Cerebellum (tissue), 4 donors: ENCODE measurements at places on chromosomes 1 and 21.
A peak's percentile ranks its signal among the peaks of the same experiment; 100 is the strongest.

- DNase-seq = no peak
Observed at GRCh38 chr1:185568155-185569123, 165.8 kb upstream of the HMCN1 start.

DNA sequence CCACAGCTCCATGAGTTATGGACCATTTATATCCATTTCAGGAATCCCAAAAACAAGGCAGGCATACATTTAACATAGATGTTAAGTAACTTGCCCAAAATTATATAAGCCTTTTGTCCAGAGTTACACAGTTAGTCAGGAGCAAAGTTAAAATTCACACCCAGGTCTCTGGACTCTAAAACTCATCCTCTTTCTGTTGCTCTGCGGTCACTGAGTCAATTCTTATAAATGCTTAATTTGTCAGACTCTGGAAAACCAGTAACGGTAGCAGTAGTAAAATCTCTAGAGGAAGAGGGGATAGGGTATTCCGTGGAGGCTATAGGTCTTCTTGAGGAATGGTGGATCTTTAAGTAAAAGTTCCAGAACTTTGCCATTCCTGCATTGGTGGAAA, 223.6 kb upstream of the JUN start:
- no peak for DNase-seq

DNA sequence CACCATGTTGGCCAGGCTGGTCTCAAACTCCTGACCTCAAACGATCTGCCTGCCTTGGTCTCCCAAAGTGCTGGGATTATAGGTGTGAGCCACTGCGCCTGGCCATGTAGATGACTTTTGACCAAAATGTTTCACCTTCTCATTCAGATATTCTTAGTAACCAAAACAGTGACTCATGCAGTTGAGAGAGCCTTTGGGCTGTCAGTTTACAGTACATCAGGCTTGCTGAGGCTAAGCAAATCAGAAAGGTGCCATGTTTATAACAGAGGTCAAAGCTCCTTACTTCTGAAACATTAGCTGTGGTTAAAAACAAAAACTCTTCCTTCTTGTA, 21.0 kb downstream of the CNIH4 start:
- DNase-seq = no peak

- no peak for DNase-seq
Observed at GRCh38 chr21:33254766-33255165, 11.4 kb upstream of the IL10RB start.

DNA sequence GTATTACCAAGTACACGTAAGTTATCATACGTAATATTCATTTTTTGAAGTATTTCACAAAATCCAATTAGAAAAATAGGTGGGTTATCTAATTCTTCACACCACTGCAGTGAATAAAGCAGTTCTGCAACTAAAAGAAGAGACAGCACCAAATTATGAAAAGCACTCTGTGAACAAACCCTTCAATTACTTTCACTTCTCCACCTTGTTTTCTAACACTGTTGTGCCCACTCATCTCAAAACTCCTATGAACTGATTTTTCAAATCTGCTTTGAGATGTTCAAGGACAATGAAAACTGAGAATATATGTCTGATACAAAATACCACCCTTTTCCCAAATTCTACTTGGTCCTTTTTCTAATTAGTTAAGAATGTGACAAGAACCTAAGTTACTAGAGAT, 39.4 kb downstream of the LTN1 start:
- DNase-seq = no peak

- no peak for DNase-seq
Observed at GRCh38 chr1:6001992-6002576, 9.9 kb upstream of the NPHP4 start.

DNA sequence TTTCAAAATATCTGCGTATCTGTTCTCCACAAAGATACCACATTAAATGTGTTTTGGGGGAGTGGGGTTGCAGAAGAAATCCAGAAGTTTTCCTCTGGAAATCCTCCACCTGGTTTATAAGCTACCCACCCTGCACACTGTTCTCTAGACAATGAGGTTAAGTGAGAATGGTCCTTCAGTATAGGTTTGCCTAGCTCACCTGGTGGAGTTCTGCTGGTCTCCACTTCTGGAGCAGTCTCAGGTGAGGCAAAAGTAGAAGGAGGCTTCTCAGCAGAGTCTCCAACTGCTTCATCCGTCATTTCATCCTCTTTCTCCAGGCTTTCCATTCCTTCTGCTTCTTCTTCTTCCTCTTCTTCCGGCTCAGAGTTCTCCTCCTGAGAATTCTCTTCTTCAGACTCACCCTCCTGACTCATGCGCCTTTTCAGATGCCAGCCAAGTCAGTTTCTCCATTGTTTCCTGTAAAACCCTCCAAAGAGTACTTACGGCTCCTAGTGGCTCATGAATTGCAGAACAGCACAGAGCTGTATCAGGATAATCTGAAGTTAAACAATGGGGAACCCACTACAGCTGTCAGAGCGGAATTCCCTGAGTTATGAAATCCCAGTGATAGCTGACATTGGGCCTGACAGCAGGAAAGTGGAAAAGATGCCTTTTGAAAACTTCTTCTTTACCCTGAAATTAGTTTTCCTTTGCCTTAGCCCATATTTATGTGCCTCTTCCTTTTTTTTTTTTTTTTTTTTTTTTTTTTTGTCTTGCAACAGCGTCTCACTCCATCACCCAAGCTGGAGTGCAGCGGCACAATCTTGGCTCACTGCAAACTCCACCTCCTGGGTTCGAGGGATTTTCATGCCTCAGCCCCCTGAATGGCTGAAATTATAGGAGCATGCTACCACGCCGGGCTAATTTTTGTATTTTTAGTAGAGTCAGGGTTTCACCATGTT, 38.5 kb downstream of the MSTO1 start:
- no peak for DNase-seq

GRCh38 chr1:66533804-66534740, at the start of gene SGIP1:
Gene SGIP1 (plus strand): TSS chr1:66534153. CDS start chr1:66534359, 206 bp downstream.
- peak; percentile 91 for DNase-seq

DNA sequence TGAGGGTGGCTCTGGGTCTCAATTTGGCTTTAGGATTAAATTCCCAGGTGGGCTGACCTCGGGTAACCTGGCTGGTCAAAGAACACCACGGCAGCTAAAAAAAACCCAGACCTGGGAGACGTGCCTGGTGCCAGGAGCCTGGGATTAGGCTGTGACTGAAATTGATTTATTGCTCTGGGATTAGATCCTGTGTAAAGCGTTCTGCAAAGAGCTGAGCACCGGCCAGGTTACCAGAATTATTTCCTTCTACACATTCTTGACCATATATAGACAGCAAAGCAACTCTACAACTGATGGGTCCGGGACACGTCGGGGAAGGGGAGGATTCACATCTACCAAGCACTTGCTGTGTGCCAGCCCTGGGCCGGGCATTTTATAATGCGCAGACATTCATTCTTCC, 45.2 kb downstream of the TMCO4 start:
- DNase-seq = no peak

DNA sequence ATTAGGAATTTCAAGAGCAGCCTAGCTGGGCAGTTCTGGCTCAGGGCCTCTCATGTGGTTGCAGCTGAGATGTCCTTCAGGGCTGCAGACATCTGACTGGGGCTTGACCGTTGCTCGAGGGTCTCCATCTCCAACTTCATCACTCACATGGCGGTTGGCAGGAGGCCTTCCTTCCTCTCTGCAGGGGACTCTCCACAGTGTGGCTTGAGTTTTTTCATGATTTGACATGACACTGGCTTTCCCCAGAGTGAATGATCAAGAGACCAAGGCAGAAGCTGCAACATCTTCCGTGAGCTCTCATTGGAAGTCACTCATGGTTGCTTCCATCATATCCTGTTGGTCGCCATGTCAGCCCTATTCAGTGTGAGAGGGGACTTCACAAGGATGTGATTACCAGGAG, 74.6 kb downstream of the RUNX3 start:
- DNase-seq = no peak

DNA sequence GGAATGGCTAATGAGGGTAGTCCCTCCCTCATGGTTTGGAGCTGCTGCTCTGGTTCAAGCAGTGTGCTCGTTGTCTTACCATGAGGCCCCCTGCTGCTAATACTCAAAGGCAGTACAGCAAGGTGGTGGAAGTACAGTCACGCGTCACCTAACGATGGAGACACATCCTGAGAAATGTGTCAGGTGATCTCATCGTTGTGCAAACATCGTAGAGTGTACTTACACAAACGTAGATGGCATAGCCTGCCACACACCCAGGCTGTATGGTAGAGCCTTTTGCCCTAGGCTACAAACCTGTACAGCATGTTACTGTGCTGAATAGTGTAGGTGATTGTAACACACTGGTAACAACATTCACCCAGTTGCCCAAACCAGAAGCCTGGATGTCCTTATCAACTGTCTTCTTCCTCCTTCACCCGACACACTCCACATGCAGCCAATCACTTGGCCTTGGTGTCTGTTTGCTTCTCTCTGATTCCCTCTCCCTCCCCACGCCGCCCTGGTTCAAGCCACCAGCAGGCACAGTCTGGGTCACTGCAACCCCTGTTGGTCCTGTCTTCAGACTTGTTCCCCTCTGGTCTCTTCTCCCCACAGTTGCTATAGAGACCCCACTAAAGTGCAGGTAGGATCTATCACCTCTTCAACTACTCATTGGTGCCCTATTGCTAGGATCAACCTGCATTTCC, 6.0 kb upstream of the KCNA2 start:
- no peak for DNase-seq

GRCh38 chr1:107277022-107277421, 136.2 kb downstream of the NTNG1 start:
- peak; percentile 24 for DNase-seq

DNA sequence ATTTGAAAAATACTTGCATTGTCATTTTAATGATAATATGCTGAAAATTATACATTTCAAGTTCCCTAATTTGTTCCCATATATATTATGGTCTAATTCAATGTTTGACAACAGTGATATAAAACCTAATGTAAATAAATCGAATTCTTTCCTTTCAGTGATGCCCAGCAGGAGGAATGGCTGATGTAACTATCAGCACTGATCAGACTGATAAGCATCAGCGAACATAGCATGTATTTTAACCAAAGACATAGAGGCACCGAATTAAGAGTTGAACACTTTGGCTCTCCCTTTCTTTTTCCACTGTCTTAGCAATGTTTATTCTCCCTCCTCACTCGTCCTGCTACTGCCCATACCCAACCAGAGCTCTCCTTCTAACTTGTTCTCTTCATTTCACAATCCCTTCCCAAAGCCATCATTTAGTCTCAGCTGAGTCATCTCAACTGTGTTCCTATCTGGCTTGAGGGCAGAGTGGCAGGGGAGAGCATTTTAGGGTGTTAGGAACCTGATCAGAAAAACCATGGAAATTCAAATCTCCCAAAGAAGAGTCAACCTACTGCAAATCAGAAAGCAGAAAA, 58.8 kb upstream of the C1orf115 start:
- no peak for DNase-seq
